CD14-positive monocyte (primary cell): ENCODE measurements at places on chromosomes 7 and 10.
A peak's percentile ranks its signal among the peaks of the same experiment; 100 is the strongest.

DNA sequence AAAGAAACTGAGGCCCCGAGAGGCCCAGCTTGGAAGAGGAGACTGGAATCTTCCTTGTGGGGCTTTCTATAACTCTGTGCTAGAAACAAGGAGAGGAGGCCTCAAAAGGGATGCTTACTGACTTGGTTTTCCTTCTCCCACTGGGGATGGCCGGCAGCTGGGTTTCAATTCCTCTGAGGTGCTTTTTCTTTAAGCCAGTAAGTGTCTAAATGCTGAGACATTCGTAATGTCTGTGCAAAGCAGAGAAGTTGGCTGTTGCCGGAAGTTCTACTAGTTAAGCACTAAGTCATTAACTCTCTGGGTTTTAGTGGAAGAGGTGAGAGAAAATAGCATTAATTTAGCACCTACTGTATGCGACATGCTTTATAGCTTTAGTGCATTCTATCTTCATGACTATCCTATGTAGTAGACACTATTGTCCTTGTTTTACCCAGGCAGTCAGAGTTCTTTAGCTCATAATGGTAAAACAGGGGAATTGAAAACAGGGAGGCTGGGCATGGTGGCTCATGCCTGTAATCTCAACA, 135.2 kb downstream of the RGS10 start:
- peaks cover 52% of the 10 kb centered on the region for H3K4me1 ChIP-seq
- peak overlapping the region; percentile 31 for H3K4me3 ChIP-seq
- H3K36me3 ChIP-seq = no peaks in the 10 kb centered on the region
- DNase-seq = peak; percentile 50

GRCh38 chr10:32054094-32054493, 2.1 kb downstream of the KIF5B start:
- DNase-seq = no peak
- H3K4me1 ChIP-seq = peaks cover 45% of the 10 kb centered on the region
- peak overlapping the region; percentile 93 for H3K27ac ChIP-seq
- no peaks in the 10 kb centered on the region for H3K27me3 ChIP-seq
- H3K4me3 ChIP-seq = peak overlapping the region; percentile 1

DNA sequence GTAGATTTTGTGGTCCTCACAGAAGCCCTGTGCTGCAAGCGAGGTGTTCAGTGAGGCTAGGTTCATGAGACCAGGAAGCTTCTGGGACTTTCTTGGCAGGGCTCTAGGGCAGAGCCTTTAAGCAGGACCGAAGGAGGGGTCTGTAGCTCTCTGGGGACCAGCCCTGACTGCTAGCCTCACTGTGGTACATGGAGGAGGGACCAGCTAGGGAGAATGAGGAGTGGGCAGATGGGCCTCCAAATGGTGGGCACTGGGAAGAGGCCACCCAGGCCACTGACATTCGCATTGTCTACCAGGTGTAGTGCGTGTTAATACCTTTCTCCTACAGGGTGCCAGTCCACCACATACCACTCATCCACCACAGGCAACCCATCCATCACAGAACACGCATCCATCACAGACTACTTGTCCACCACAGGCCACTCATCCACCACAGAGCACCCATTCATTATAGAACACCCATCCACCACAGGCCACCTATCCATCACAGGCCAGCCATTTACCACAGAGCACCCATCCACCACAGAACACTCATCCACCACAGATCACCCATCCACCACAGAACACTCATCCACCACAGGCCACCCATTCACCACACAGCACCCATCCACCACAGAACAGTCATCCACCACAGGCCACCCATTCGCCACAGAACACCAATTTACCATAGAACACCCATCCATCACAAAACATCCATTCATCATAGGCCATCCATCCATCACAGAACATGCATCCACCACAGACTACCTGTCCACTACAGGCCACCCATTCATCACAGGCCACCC, 31.6 kb upstream of the ZNF488 start:
- no peaks in the 10 kb centered on the region for H3K36me3 ChIP-seq
- no peaks in the 10 kb centered on the region for H3K4me1 ChIP-seq
- H3K4me3 ChIP-seq = no peak overlapping the region
- no peak overlapping the region for H3K27ac ChIP-seq
- no peak for DNase-seq

GRCh38 chr7:20696002-20696605, 80.6 kb downstream of the ABCB5 start:
- no peaks in the 10 kb centered on the region for H3K27me3 ChIP-seq
- H3K36me3 ChIP-seq = no peaks in the 10 kb centered on the region
- no peaks in the 10 kb centered on the region for H3K4me1 ChIP-seq
- no peak overlapping the region for H3K27ac ChIP-seq

DNA sequence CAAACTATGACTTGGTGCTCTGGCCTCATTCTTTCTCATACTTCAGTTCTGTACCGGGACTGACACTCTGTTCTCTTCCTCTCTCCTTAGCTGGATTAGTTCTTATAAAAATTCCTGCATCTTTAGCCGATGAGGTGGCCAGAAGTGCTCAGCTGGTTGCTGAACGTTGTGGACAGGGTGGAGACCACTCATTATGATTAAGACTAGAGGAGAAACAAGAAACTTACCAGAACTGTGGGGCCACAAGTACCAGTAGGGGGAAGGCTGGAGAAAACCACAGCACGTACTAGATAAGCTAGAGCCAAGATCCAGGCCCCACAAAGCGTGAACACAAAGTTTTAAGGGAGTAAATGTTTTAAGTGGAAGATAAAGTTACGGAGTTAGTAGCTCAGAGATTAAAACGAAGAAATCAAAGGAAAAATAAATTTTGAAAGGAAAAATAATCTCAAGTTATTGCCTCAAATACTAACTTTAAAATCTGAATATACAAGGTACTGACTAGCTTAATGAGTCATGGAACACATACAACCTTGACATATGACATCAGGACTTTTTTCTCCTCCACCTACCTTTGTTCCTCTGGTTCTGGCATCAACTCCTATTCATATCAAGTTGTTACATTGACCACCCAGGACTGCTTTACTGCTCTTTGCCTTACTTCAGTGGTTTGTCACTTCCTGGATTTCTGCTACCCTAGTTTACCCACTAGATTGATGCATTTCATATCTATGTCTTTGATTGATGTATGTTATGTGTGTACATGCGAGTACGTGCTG, 469.0 kb downstream of the TFEC start:
- H3K27ac ChIP-seq = no peak overlapping the region
- H3K27me3 ChIP-seq = no peaks in the 10 kb centered on the region
- H3K36me3 ChIP-seq = no peaks in the 10 kb centered on the region
- H3K4me3 ChIP-seq = no peak overlapping the region

DNA sequence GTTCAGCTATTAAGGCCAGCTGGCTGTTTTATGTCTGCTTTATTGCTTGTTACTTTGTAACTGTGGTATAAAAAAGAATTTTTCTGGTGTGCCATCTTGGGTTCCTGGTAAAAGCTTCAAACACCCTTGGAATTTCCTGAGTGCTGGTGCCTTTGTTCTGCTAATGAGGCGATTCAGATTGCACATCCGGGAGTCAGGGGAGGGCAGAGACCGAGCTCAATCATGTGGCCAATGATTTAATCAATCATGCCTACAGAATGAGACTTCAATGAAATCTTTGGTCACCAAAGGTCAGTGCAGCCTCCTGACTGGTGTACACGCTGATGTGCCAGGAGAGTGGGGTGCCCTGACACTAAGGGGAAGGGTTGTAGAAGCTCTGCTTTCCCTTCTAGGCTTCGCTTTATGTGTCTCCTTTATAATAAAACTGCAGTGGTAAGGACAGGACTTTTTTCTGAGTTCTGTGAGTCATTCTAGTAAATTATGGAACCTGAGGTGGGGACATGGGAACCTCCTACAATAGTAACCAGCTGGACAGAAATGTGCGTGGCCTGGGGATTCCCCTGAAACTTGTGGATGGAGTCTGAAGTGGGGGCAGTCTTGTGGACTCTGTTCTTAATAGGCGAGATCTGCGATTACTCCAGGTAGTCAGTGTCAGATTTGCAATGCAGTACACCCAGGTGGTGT, 69.4 kb upstream of the OGDHL start:
- no peak overlapping the region for H3K4me3 ChIP-seq
- H3K27ac ChIP-seq = no peak overlapping the region
- H3K27me3 ChIP-seq = no peaks in the 10 kb centered on the region
- H3K36me3 ChIP-seq = peaks cover 31% of the 10 kb centered on the region
- DNase-seq = no peak
- H3K4me1 ChIP-seq = no peaks in the 10 kb centered on the region

DNA sequence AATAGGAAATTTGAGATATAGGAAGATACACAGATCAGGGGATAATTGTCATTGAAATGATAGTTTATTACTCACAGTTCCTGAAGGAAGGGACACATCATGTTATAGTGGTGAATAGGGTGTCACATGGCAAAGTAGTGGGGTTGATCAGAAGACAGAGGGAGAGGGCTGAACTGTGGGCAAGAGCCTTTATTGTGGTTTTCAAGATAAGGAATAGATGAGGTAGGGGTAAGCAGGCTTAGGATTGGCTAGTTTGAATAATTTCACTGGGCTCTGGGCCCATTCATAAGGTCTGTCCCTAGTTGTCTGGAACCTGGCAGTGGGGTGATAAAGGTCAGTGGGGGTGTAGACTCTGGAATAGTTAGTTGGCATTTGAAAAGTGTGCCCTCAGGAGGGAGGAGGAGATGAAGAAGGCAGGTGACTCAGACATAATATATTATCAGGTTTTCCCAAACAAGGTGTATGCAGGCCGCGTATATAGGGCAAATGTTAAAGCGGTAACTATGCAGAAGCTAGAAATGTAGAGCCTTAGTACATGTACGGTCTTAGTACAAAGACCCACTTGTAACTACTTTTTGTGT, 18.5 kb downstream of the FGL2 start:
- peaks cover 34% of the 10 kb centered on the region for H3K4me1 ChIP-seq
- no peaks in the 10 kb centered on the region for H3K27me3 ChIP-seq
- H3K4me3 ChIP-seq = no peak overlapping the region
- no peak for DNase-seq
- H3K36me3 ChIP-seq = no peaks in the 10 kb centered on the region

- H3K27me3 ChIP-seq = no peaks in the 10 kb centered on the region
- H3K4me3 ChIP-seq = no peak overlapping the region
- no peaks in the 10 kb centered on the region for H3K4me1 ChIP-seq
- no peaks in the 10 kb centered on the region for H3K36me3 ChIP-seq
- DNase-seq = no peak
Observed at GRCh38 chr10:130899856-130900255, 411.7 kb downstream of the TCERG1L start.

GRCh38 chr10:103265717-103266329, 11.1 kb upstream of the INA start:
- no peak overlapping the region for H3K27ac ChIP-seq
- H3K36me3 ChIP-seq = no peaks in the 10 kb centered on the region
- DNase-seq = no peak

- no peak overlapping the region for H3K27ac ChIP-seq
- no peaks in the 10 kb centered on the region for H3K4me1 ChIP-seq
- H3K4me3 ChIP-seq = no peak overlapping the region
- DNase-seq = no peak
Observed at GRCh38 chr10:11437391-11438142, 173.9 kb downstream of the USP6NL start.

GRCh38 chr10:30093303-30093950, 34.0 kb upstream of the JCAD start:
- H3K4me1 ChIP-seq = no peaks in the 10 kb centered on the region
- H3K4me3 ChIP-seq = no peak overlapping the region
- H3K27ac ChIP-seq = no peak overlapping the region
- no peaks in the 10 kb centered on the region for H3K36me3 ChIP-seq
- no peak for DNase-seq

- no peaks in the 10 kb centered on the region for H3K27me3 ChIP-seq
- no peak overlapping the region for H3K4me3 ChIP-seq
- no peaks in the 10 kb centered on the region for H3K4me1 ChIP-seq
- no peak for DNase-seq
- H3K27ac ChIP-seq = no peak overlapping the region
Observed at GRCh38 chr10:5632446-5632845, 33.9 kb downstream of the ASB13 start.

- H3K4me3 ChIP-seq = no peak overlapping the region
- peaks cover 9% of the 10 kb centered on the region for H3K4me1 ChIP-seq
- no peak overlapping the region for H3K27ac ChIP-seq
- no peak for DNase-seq
- no peaks in the 10 kb centered on the region for H3K27me3 ChIP-seq
Observed at GRCh38 chr7:17854261-17855047, 85.8 kb downstream of the SNX13 start.

DNA sequence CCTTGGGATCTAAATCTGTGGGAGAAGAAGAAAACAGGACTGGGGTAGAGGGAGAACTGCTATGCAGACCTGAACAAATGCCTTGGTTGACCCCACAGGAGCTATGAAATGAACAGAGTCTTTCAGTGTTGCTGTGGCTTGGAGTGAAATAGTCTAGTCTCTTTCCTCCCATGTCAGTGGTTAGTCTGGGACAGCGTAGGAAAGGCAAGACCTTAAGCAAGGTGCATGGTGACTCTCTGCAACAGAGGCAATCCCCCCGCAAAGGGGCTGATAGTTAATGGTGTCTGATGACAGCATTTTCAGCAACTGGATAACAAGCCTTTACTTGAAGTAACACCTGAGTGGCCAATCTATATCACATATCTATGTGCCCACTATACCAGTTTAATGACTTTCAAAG, 62.3 kb downstream of the ARL4A start:
- no peaks in the 10 kb centered on the region for H3K4me1 ChIP-seq
- no peak overlapping the region for H3K27ac ChIP-seq
- H3K27me3 ChIP-seq = no peaks in the 10 kb centered on the region
- H3K4me3 ChIP-seq = no peak overlapping the region

- H3K27me3 ChIP-seq = peaks cover 10% of the 10 kb centered on the region
- no peak for DNase-seq
- H3K4me3 ChIP-seq = no peak overlapping the region
- H3K4me1 ChIP-seq = peaks cover 12% of the 10 kb centered on the region
Observed at GRCh38 chr10:123478116-123478515, 188.0 kb upstream of the GPR26 start.

DNA sequence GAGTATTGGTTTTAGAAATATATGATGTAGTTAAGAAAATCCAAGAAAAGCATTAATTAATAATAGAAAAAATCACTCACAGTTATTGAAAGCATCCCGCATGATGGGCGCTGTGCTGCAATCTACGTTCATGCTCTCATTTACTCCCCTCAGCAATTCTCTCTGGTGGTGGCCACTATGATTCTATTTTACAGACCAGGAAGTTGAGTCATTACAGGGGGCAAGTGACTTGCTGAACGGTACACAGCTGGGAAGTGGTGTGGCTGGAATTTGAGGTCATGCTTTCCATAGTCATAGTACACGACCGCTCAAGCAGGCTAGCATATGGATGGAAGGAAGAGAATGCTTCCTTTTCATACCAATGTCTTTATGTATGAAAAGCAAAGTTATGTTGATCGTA, 117.4 kb downstream of the TES start:
- no peak overlapping the region for H3K27ac ChIP-seq
- H3K4me3 ChIP-seq = no peak overlapping the region
- H3K4me1 ChIP-seq = no peaks in the 10 kb centered on the region
- no peak for DNase-seq
- no peaks in the 10 kb centered on the region for H3K27me3 ChIP-seq

DNA sequence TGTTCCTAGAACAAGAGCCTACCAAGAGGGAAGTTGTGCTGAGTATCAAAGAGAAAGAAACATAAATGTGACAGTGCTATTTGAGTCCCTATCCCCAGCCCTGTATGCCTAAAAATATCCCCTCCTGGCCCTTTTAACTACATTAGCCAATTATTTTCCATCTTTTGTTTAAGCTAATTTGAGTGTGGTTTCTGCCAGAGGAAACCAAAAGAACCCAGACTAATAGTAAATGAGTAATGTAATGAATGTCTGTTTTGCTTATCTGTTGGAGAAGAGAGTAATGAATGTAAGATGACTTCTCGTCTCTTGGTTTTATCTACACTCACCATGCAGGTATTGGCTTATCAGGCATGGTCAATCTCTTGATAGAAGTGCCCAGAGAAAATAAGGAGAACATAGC, 134.4 kb upstream of the CDK1 start:
- no peak overlapping the region for H3K27ac ChIP-seq
- H3K4me1 ChIP-seq = no peaks in the 10 kb centered on the region
- DNase-seq = no peak
- no peaks in the 10 kb centered on the region for H3K27me3 ChIP-seq
- no peak overlapping the region for H3K4me3 ChIP-seq
- H3K36me3 ChIP-seq = no peaks in the 10 kb centered on the region
